ENCODE measurements at places on chromosomes 5 and 9.

DNA sequence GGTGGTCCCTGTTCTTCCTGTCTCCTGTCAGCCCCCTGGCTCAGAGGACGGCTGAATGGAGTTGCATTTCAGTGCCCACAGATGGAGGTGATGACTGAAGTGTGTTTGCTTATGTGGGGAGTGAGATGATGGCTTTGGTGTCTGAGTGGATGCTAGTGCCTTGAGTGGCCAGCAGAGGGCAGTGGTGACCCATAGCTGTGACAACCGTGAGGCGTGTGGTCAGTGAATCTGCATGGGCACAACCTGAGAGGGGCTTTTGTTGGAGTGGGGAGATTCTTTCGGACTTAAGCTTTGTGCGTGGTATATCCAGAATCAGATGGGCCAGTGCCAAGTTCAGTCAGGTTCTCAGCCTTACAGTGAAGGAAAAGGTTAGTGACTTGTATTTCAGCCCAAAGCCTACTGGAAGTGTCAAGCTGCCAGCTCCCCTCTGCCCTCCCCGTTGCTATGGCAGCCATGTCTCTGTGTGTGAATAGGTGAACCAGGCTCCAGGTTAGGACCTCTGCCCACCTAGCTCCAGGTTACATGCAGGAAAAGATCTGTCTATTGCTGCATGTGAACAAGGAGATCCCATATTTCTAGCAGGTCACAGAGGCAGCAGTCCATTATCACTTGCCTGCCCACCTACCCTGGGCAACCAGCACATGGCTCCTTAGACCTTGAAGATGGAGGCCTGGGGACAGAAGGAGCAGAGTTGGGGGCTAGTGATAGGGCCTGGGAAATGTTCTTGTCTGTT, 14.7 kb upstream of the CXXC5 start:
- DNase-seq: peak; percentile 74

DNA sequence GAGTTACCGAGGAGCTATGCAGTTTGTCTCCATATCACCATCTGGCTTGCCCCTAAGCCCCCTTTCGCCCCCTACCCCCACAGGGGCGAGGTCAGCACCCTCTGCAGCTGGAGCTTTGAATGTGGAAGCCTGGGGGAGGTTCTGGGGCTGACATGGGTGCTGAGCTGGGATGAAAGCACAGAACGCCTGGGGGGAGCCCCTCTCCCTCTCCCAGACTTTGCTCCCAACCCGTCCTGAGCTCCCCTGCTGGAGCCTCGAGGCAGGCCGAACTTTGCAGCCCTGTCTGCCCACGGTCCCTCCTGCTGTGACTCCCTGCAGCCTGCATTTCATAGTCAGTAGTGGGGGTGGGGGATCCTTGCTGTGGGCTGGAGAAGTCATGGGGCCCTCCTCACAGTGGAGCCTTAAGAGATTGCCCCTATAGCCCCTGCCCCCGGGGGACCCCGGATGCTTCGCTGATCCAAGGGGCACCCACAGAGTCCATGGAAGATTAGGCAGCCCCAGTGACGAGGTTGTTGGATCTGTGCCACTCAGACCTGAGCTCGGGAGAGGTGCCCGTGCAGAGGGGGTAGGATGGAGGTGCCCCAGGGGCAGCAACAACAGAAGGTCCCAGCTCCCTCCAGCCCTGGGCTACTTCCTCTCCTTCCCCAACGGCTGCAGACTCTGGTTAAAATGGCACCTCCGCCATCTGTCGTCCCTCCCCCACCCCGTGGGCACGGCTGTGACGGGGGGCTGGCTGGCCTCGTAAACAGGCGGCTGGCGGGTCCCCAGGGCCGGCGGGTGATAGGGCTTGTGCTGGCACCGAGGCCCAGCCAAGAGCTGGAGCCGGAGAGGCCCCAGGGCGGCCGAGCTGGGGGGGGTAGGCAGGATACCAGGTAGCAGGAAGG, 162.0 kb downstream of the C9orf50 start:
- no peak for DNase-seq

DNA sequence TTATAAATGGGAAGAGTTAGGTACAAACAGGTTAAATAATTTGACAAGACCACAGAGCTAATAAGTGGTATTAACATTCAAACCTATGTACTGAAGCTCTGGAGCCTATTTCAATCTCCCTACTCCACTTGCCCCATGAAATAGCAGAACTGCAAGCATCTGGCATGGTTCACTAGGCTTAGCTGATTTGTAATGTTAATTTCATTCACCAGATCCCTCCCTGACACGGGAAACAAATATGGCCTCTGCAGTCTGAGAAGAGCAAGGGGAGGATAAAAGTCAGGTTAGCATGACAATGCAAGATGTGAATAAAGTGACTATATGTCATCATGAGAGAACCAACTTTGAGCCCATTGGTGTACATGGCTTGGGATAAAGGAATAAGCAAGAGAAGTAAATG, 428.8 kb downstream of the BRINP1 start:
- DNase-seq: no peak

- DNase-seq: peak; percentile 72
These were observed 13.1 kb downstream of the GPRIN1 start for GRCh38 chr5:176596689-176597416.

GRCh38 chr9:124366476-124367220, 48.6 kb downstream of the PSMB7 start:
- DNase-seq: no peak

DNA sequence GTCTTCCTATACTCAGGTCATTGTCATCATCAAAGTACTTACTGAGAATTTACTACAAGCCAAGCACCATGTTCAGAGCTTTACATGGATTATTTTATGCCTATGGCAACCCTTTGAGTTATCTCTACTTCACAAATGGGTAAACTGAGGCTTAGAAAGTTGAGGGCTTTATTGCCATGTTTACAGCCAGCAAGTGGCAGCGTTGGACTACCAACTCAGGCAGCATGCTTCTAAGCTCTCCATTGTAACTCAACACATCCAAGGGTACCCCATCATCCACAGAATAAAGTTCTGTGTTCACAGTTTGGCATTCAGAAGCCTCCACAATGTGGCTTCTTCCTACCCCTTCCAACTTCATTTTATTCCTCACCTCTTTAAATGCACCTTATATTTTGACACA, 422.6 kb upstream of the GRIA1 start:
- DNase-seq: no peak

GRCh38 chr5:157372472-157372822, 87.6 kb upstream of the NIPAL4 start:
- DNase-seq: no peak

DNA sequence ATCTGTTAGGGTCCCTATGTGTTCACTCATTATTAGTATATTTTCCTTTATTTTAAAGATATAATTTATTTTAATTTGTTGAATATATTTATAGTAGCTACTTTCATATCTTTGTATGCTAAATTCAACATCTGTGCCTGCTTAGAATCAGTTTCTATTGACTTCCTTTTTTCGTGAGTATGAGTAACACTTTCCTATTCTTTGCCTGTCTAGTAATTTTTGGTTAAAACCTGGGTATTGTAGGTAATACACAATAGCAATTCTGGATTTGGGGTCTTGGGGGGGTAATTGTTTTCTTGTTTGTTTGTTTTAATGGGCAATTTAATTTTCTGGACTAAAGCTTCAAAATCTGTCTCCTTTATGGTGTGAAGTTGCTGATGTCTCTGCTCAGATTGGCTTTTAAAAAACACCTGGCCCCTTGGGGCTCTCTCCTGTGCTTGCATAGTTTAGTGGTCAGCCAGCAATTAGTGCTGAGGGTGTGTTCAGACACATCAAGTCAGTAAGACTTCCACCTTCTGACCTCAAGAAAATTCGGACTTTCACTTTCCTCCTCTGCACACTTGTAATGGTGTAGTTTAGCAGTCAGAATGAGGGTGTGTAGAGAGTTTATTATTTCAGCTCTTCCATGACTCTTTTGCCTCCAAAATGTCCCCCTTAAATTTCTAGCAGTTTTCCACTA, 124.4 kb upstream of the MAP1B start:
- DNase-seq: no peak

DNA sequence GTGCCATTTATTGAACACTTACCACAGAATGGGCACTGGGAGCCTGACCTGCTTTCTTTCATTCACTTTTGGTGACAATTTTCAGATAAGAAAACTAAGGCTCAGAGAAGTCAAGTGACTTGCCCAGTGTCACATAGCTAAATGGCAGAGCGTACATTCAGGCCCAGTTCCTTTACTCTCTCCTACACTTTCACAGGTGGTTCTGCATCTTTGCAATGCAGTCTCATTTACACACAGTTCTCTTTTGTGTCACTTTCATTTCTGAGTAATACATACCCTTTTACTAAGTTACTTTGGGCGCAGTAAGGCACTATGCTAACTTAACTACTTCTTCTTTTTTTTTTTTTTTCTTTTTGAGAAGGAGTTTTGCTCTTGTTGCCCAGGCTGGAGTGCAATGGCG, 8.3 kb downstream of the NFIL3 start:
- no peak for DNase-seq

DNA sequence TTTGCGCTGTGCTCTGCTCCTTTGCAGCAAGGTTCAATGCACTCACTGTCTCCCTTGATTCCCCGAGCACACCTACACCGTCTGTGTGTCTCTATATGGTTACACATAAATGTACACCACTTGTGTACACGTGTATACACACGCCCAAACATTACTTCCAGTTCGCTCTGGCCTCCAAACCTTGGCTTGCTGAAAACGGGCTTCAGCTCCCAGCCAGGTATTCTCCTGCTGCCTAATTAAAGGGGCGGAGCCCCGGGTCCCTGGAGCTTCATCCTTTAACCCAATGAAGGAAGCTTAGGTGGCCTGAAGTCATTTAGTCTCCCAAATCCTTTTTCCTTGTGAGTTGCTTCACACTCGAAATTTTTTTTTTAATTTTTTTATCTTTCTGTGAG, 4.6 kb downstream of the ISL1 start:
- DNase-seq: no peak

- DNase-seq: no peak
These were observed 280.4 kb upstream of the PTGER4 start for GRCh38 chr5:40399349-40399748.

DNA sequence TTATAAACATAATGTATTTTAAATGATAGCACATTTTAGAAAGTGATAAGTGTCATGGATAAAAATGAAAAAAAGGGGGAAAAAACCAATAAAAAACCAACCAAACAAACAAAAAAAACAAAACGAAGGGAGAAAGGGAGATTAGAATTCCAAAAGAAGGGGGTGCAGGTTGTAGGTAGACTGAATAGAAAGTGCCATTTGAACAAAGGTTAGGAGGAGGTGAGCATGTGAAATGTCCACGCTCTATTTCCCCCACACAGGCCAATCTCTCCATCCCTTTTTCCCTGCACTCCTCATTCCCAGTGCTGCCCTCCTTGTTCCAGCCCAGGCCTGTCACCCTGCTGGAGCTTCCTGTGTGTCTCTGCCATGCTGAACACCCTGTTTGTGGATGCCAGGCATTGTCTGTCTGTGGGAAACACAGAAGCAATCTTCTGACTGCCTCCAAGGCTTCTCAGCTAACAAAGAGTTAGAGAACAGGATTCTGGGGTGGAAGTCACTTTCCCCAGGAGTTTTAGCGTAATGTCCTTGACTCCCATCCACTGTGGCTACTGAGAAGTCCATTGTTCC, 138.8 kb downstream of the ADAMTS16 start:
- no peak for DNase-seq

DNA sequence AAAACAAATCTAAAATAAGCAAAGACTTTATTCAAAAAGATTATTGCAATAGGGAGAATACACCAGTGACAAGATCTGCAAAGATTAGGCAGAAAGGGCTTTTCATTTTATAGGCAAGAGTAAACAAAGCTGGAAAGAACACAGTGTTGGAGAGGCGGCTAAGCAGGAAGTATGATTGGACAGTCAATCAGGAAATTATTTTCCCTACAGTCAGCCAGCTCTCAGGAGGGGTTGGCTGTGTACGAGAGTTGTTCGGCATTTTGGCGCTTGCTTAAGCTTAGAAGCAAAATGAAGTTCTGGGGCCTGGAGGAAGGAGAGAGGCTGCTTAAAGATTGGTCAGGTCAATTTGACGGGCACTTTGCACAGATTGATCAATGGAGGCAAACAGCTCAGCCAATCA, 1030.5 kb downstream of the TLE4 start:
- DNase-seq: no peak

DNA sequence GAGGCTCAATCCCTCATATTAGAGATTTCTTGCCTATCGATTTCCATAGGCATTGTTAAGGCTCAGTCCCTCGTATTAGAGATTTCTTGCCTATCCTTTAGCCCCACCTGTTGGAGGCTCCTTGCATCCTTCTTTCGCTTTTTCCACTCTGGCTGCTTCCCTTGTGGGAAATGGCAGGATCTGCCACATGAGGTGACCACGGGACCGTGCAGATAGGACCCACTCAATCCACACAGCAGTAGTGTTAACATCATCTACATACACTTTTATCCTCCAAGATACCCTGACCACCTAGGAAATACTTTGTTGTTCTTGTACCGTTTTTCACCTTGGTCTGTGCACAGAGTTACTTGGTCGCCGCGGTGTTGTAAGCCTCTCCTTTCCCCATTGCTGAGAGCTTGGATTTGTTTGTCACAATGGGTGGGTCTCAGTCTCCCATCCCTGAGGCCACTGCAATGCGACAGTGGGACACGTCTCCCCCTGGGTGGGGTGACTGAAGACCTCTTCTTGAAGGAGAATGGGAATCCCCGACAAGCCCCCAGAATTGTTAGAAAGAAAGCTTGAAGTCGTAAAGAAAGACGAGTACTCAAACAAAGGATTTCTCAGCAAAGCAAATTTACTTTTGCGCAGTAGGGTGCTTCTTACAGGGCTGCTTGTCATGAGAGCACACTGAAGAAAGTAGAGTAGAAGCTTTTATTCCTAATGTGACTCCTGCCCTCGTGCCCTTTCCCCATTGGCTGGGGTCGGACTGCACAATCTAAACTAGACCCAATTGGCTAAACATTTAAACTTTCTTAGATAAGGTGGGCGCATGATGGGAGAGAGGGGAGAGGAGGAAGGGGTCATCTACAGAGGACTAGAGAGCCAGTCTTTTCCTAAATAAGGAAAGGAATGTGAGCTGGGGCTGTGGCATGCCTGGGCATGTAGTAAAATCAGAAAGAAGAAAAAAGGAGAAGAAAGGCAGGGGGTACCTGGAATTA, 19.8 kb downstream of the IFT74 start:
- peak; percentile 59 for DNase-seq

DNA sequence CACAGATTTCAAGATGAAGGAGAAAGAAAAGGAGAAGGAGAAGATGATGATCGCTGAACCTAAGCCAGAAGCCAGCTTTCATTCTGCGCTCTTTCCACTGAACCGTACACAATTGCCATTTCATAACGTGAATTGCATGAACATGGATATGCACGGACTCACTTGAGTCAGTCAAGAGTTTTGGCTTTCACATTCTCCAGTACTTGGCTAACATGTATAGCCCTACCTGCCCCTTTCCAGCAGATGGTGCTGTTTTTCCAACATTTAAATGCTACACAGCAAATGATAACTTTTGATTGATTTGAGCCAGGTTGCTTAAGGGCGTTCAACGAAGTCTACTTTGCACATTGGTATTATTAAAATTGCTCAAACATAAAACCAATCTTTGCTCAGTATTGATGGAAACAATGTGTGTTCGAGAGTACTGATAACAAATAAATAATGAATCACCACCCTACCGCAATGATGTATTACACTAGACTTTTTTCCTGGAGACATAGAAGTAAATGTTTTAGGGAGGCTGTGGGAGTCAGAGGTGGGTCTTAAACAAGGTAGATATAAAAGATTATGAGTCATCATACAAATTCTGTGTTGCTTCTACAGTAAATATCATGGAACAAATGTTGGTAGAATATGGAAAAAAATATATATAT, 196.4 kb downstream of the TRPM3 start:
- peak; percentile 88 for DNase-seq

GRCh38 chr5:169268019-169268418, 32.9 kb downstream of the SLIT3 start:
- no peak for DNase-seq

- no peak for DNase-seq
These were observed 155.0 kb upstream of the TSLP start for GRCh38 chr5:110916381-110917049.

Data from dermis microvascular lymphatic vessel endothelial cell (primary cell).